ENCODE measurements at places on chromosomes 12 and 14. TPM values are rescaled to one million over a fixed set of nuclear protein-coding genes. Genes with fewer than 3 reads are reported as not detected.

GRIP1 gene
- 0.34 TPM for total RNA-seq

DNA sequence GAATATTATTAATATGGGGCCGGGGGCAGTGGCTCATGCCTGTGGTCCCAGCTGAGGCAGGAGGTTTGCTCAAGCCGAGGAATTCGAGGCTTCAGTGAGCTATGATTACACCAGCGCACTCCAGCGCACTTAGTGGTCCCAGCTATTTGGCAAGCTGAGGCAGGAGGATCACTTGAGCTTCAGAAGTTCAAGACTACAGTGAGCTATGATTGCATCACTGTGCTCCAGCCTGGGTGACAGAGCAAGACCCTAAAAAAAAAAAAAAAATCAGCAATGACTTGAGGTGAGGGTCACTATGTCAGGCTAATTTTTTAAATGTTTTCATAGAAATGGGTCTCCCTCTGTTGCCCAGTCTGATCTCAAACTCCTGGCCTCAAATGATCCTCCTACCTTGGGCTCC is 243.4 kb downstream of the RBM19 start:
- no peak for DNase-seq
- H3K27me3 ChIP-seq, result no peaks in the 10 kb centered on the region
- no peaks in the 10 kb centered on the region for H3K4me1 ChIP-seq

GRCh38 chr14:105271224-105271890 is 23.0 kb downstream of the BTBD6 start:
- H3K36me3 ChIP-seq, result peaks cover 24% of the 10 kb centered on the region
- H3K4me1 ChIP-seq, result no peaks in the 10 kb centered on the region
- no peak overlapping the region for H3K4me3 ChIP-seq
- no peak overlapping the region for H3K27ac ChIP-seq
- DNase-seq, result no peak

SLC10A1 gene
- not detected for total RNA-seq

SCNN1A gene
- 5.3 TPM for total RNA-seq

- no peaks in the 10 kb centered on the region for H3K4me1 ChIP-seq
- H3K36me3 ChIP-seq, result no peaks in the 10 kb centered on the region
- H3K27me3 ChIP-seq, result no peaks in the 10 kb centered on the region
- no peak overlapping the region for H3K4me3 ChIP-seq
- DNase-seq, result no peak
Observed at GRCh38 chr12:31412292-31412801, 86.4 kb upstream of the SINHCAF start.

CCDC196 gene
- total RNA-seq, result not detected

DNA sequence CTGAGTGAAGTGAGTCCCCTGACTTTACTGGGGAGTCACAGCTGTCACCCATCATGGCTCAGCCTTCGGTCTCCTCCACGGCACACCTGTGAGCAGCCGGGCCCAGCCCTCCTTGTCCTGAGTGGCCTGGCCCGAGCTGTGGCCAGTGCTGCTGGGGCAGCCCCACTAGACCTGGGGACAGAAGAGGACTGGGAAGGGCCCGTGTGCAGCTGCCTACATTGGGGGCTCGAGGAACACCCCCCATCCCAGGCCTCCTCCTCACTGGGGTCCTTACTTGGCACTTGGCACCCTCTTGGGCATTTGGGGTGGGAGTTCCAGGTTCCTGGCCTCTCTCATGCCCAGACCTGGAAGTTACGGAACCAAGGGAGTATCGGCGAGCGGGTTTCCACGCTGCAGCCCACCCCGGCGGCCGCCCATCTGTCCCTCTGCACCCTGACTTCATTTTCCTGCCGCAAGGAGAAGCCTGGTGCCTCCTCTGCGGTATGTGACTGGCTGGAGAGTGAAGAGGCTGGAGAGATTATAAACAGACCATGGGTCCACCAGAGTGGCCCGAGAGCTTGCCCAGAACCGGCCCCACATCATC is 179.7 kb downstream of the KIF26A start:
- H3K27me3 ChIP-seq, result no peaks in the 10 kb centered on the region
- H3K4me1 ChIP-seq, result no peaks in the 10 kb centered on the region
- no peak for DNase-seq
- no peak overlapping the region for H3K4me3 ChIP-seq

IL26 gene
- not detected for total RNA-seq

TNS2 gene
- 4.4 TPM for total RNA-seq

- no peaks in the 10 kb centered on the region for H3K36me3 ChIP-seq
- no peaks in the 10 kb centered on the region for H3K4me1 ChIP-seq
- no peak overlapping the region for H3K27ac ChIP-seq
- H3K4me3 ChIP-seq, result no peak overlapping the region
Observed at GRCh38 chr12:131052063-131052781, 98.5 kb downstream of the ADGRD1 start.

DNA sequence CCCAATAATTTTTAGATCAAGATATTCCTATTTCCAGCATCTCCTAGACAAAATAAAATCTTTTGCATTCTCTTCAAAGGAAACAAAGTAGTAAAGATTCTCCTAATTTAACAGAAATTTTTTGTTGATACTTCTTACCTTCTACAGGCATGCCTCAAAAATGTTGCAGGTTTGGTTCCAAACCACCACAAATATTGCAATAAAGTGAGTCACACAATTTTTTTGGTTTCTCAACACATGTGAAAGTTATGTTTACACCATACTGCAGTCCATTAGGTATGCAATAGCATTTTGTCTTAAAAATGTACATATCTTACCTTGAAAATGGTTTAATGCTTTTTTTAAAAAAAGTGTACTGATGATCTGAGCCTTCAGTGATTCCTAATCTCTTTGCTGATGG is 65.6 kb upstream of the USP15 start:
- no peaks in the 10 kb centered on the region for H3K36me3 ChIP-seq
- peaks cover 23% of the 10 kb centered on the region for H3K4me1 ChIP-seq
- H3K27ac ChIP-seq, result no peak overlapping the region
- DNase-seq, result no peak
- H3K27me3 ChIP-seq, result peaks cover 12% of the 10 kb centered on the region

GRCh38 chr14:52950410-52950897 is 396 bp downstream of the FERMT2 start:
- H3K27me3 ChIP-seq, result peaks cover 32% of the 10 kb centered on the region
- no peaks in the 10 kb centered on the region for H3K36me3 ChIP-seq
- peak overlapping the region; percentile 67 for H3K4me3 ChIP-seq
- H3K4me1 ChIP-seq, result peaks cover 18% of the 10 kb centered on the region

DDX55 gene
- total RNA-seq, result 52.2 TPM

Measured in naive thymus-derived CD4-positive, alpha-beta T cell (primary cell).